Suppressor macrophage treated with lipopolysaccharide for 1 hour (primary cell): ENCODE measurements at places on chromosomes 1 and 21.

DNA sequence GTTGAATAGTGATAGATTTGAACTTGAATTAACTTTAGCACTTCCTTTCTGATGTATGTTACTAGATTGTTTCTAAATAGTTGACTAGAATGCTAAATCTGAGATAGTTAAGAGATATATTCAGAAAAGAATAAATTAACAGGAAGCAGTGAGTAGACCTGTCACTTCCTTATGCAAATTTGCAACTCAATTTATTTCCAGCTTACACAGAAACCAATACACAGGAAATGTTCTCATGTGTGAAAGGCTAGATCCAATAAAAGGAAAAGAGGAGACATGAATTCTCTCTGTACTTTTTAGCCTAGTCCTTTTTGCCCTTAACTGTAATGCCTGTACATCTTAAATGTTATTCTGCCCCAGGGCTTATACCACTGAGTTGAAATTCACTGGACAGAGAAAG lies 522.3 kb downstream of the COL11A1 start:
- DNase-seq, result no peak

GRCh38 chr1:14113841-14114567 lies 414.0 kb downstream of the PRDM2 start:
- peak; percentile 22 for DNase-seq

DNA sequence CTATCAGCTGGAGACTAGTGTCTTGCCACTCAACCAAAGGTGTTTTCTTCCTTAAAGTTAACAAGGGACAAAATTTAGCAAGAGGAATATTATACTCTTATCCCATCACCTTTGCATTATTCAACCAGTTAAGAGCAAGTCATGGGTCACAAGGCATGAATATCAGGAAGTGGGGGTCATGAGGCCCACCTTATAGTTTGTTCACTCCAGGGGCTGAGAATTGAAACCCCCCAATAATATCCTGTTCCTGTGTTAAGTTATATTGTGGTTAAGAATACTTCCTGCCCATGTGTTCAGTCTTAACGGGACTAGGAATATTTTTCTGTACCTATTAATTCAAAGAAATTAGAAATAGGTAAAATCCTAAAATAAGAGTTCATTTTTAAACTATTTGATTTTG lies 239.7 kb downstream of the S1PR1 start:
- no peak for DNase-seq

DNA sequence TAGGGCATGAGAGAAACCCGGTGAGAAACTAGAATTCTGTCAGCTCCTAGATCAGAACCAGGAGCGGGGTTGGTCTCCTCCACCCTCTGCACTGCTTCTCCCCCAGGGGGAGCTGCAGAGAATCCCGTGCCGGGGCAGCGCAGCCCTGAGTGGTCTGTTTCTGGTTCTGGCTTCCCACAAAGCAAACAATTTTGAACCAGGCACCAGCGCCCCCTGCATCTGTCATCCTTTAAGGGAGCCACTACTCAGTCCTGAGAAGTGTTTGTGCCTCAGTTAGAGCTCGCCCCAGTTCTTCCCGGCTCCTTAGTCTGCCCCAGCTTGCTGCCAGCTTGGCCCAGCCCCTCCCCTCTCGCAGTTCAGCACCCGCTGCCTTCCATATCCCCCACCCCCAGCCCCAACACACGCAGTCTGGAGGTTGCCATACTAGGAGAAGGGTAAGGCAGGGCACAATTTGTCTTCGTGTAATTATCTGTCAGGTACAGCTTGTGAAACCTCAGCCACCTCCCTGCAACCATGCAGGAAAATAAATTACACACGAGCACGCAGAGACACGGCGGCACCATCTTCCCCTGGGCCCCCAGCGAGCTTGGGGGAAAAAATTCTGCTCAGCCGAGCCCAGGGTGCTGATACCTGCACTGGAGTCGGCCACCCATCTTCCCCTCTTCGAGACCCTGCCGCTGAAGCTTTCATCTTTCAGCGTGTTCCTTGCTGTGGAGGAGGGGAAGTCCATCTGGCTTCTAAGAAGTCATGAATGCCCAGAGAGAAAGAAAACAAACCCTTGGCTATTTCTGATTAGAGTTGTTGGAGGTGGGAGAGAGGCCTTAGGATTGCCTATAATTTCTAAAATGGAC lies 62.6 kb upstream of the CD1D start:
- peak; percentile 60 for DNase-seq

- DNase-seq, result no peak
Observed at GRCh38 chr1:207027921-207028320, 4.6 kb downstream of the C1orf116 start.

DNA sequence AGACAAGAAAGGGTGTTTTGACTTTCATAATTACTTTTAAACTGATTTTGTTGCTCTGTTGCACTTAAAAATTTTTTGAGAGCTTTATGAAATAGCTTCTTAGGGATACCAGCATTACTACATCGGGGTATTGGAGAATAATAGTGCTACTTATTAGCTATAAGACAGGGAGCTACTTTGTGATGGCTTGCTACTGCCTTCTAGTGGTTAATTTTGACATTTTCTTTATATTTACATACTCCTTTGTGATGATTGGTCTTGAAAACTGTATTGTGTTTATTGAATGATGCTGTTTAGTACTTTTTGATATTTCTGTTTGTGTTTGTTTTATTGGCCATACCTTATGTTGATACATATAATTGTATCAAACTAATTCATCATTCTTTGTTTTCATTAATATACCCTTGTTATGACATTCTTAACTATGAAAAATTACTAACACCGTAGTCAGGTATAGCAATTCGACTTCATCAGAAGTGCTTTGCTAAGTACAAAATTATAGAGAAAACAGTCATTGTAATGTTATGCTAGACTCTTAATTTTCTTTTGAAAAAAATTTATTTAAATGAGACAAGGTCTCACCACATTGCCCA lies 85.5 kb downstream of the CLIC4 start:
- DNase-seq, result peak; percentile 56
